ENCODE measurements at places on chromosomes 5 and 9.
A peak's percentile ranks its signal among the peaks of the same experiment; 100 is the strongest.

- no peak for DNase-seq
Observed at GRCh38 chr5:65161655-65162054, 320.1 kb downstream of the ADAMTS6 start.

- DNase-seq, result no peak
Observed at GRCh38 chr5:81740758-81741157, 10.1 kb downstream of the SSBP2 start.

GRCh38 chr9:120692901-120693699, 21.2 kb downstream of the MEGF9 start:
- peak; percentile 77 for DNase-seq

DNA sequence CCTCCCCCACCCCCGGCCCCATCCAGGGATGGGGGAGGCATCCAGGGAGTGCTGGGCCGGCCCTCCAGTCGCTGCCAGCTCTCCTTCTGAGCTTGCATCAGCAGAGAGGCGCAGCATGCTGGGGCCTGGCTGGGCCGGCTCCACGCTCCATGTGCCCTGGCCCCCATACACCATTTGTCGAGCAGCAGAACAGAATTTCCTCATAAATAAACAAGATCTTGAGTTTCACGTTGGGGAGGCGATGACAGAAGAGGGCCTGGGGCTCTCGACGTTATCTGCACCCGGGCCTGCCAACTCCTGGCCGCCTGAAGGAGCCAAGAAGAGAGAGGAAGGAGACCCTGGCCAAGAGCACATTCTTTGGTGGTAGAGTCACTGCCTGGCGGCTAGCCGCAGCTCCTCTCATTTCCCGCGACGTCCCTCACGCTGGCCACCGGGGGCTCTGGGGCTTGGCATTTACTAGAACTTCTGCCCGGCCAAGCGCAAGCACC, 177.0 kb downstream of the FGF18 start:
- no peak for DNase-seq

DNA sequence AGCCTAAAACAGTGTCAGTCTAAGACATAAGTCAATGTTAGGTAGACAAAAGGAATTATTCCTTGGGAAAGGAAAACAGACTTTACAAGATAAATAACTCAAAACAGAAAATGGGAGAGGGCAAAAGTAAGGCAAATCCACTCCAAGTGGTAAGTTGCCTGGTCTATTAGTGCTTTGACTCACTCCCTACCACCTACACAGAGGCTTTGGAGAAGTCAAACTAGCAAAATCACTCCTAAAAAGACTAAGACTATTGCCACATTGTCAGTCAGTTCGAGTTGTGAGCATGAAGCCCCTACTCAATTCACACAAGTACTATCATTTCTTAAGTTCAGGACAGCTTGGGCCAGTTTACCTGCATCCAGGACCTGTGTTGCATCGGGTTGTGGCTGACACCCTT, 5.2 kb upstream of the ZBTB6 start:
- no peak for DNase-seq

- DNase-seq, result no peak
Observed at GRCh38 chr5:126104951-126105350, 318.3 kb upstream of the GRAMD2B start.
